Hematopoietic multipotent progenitor cell treated with erythropoietin and hydrocortisone succinate and interleukin-3 and kit ligand, for 17 days (in vitro differentiated cells): ENCODE measurements at places on chromosomes 2 and 18.

- no peak for DNase-seq
These were observed 1220.2 kb upstream of the ACVR2A start for GRCh38 chr2:146624430-146625160.

GRCh38 chr18:5627776-5628511 is 84.1 kb upstream of the EPB41L3 start:
- DNase-seq, result no peak

DNA sequence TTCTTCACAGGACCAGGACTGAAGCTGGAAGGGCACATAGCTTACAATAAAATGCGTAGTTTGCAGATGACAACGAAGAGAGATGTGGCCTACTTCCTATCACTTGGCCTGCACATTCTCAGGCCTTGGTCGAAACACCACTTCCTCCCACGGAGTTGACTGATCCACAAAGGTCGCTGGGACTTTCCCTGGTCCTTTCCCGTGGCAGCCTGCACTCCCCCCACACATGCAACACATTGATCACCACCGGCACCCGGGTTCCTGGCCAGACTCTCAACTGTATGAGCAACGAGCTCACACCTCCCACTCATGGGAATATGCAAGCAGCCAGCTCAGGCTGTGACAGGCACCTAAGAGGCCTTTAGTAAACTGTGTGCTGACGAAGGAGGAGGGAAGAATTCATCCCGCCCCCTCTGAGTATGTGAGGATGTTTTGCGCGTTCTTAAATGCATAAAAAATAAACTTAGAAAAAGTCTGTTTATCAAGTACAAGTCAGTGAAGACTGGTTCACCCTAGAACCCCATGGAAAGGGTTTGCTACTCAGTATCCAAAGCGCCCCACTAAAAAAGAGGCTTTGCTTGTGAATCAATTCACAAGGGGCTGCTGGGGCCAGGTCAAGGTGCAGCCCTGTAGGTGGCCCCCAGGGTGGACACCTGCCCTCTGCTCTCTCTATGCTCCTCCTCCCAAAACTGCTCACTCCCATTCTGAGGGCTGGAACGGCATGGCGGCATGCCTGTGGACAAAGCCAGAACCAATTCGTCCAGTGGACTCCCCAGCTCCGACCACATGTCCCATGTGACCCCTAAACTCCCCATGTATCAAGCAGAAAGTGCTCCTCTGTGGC is 154.3 kb downstream of the EIPR1 start:
- DNase-seq, result no peak

DNA sequence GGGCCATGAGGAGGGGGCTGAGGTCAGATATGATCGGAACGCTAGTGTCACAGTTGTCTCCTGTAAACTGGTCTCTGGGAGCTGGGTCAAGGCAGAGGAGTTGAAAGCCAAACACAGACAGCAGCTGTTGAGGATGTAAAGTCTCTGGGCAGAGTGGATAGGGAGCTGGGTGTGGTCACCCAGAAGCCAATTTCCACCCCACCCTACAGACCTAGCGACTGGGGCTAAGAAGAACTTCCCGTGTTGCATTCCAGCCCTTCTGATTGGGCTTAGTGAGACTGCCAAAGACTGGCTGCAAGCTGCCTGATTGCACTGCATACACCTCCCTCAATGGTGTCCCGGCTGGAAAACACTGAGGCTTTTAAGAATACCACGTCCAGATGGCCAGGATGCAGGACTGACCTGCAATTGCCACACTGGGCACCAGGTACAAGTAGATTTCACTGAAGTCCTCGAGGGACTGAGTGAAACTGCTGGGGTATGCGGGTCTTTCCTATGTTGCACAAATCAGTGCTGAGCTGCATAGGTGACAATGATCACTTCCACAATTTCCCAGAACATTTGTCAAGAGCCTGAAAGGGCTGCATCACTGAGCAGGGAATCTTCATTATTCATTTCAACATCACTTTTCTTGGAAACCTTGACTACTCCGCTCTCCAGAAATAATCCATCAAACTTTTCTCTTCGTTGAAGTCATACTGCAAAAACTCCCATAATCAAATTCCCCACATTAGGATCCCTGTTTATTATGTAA is 43.1 kb upstream of the EML4 start:
- DNase-seq, result peak; percentile 31

DNA sequence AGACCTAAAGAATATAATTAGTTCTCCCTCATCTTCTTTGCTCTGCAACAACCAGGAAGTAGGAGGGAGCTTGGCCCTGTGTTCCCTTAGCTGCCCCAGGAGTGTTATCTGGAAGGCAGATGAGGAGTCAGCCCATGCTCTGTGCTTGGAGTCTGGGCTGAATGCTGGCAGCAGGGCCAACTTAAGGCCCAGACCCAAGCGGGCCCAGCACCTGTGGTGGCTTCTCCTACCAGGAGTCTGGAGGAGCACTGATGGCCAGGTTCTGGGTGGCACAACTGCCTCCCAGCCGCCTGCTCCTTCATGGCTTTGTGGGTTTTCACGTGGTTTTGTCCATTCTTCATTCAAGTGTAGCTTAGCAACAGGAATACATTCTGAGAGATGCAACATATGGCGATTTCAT is 1910.7 kb upstream of the LRRTM1 start:
- no peak for DNase-seq

DNA sequence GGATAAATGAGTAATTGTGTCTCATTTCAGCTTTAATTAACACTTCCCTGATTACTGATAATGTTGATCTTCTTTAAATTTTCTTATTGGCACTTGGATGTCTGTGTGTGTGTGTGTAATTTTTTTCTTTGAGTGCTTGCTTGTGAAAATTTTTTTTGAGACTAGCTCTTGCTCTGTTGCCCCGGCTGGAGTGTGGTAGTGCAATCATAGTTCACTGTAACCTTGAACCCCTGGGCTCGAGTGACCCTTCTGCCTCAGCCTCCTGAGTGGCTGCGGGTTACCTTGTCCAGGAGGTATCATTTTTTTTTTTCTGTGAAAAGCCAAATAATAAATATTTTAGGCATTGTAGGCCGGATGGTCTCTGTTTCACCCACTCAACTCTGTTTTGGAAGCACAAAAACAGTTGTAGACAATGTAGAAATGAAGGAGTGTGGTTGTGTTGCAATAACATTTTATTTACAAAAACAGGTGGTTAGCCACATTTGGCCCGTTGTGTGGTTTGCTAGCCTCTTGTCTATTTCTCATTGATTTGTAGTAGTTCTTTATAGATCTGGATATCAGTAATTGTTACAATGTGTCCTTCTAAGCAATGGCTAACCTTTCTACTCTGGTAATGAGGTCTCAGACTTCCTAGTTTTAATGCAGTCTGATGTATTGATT is 7.9 kb downstream of the IL1RL2 start:
- DNase-seq, result no peak

DNA sequence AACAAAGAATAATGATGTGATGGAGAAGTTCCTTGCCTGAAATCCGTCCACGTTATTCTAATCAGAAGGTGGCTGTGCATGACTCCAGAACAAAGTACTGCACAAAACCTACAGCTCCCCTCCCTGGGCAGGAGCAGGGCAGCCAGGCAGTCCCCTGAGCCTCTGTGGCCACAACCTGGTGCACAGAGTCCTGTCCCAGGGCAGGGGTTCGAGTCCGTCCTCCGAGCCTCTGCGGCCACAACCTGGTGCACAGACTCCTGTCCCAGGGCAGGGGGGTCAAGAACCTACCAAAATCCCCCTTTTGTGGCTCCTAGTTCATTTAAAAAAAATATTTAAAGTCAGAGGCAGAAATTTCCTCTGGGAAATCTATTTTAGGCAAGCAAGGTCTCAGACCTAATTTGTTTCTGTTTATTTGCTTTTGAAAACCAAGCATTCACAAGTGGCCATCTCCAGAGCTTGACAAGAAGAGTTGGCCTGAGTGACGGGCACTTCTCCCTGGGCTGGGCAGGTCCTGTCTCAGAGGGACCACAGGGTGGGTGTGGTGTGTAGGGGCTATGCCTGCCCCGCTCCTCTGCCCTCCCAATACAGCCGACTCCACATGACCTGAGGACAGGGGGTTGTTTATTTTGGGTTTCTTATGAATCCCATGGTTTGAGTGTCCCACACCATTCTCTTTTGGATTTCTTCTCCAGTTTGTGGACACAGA is 255.9 kb upstream of the PXDN start:
- DNase-seq, result no peak

- peak; percentile 48 for DNase-seq
These were observed 33.0 kb upstream of the PTH2R start for GRCh38 chr2:208373460-208374089.

GRCh38 chr2:217990389-217990788 is 12.4 kb downstream of the TNS1 start:
- DNase-seq, result no peak

GRCh38 chr18:10518595-10519255 is 7.1 kb upstream of the NAPG start:
- no peak for DNase-seq

- no peak for DNase-seq
These were observed 43.3 kb downstream of the WDPCP start for GRCh38 chr2:63545023-63545422.

DNA sequence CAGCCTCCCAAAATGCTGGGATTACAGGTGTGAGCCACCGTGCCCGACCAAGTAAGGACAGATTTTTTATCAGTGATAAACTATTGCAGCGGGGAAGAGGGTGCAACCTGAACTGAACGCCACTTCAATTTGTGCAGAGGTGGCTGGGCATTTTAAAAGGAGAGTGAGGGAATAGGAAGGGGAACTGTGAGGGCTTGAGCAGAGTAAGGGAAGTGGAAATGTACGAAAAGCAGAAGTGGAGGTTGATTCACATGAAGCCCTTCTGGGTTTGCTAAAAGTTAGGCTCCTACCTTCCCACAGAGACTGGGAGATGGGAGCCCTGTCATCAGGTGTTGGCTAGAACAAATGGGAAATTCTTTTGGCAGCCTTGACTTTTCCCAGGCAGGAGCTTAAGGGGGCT is 6.1 kb downstream of the STK11IP start:
- DNase-seq, result no peak
